ENCODE measurements at places on chromosomes 1 and 21.

GRCh38 chr21:45264912-45265515 lies 22.7 kb downstream of the POFUT2 start:
- DNase-seq: no peak

DNA sequence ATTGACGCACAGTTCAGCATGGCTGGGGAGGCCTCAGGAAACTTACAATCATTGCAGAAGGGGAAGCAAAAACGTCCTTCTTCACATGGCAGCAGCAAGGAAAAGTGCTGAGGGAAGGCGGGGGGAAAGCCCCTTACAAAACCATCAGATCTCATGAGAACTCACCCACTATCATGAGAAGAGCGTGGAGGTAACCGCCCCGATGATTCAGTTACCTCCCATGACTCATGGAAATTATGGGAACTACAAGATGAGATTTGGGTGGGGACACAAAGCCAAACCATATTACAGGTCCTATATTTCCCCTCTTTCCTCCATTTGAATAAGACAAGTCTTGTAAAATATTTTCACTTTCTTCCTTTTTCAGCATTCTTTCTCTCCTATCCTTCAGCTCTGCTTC lies 7.7 kb upstream of the TTLL7 start:
- DNase-seq: no peak

DNA sequence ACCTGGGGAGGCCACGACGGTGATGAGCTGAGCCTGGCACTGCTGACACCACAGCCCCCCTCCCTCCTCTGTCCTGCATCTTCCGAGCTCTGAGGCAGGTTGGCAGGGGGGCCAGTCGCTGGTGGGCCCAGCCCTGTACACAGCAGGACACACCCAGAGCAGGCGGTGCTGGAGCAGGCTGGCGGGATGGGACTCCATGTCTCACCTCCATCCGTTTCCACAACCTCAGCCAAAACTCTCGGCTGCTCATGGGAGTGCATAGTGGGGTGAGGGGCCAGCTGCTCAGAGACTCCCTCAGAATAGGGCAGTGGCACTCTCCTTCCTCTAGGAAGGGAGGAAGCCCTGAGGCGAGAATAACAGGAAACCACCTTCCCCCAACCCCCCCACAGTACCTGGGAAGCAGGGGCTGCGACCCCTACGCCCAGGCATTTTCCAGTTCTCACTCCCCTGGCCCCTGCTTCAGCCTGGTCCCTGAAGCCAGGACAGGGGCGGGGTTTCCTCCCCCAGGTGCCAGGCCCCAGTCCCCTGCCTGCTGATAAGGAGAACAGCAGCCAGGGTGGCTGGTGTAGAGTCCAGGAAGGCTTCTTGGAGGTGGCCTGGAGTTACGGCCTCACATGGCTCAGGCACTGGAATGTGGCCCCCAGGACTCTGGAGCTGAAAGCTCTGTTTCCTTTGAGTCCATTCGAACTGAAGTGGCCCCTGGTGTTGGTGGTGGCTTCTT lies 3.2 kb upstream of the IBA57 start:
- no peak for DNase-seq

- DNase-seq: no peak
Measured at GRCh38 chr1:227417756-227418480, 99.6 kb upstream of the CDC42BPA start.

- DNase-seq: no peak
Measured at GRCh38 chr21:14084701-14085100, 126.1 kb downstream of the LIPI start.

DNA sequence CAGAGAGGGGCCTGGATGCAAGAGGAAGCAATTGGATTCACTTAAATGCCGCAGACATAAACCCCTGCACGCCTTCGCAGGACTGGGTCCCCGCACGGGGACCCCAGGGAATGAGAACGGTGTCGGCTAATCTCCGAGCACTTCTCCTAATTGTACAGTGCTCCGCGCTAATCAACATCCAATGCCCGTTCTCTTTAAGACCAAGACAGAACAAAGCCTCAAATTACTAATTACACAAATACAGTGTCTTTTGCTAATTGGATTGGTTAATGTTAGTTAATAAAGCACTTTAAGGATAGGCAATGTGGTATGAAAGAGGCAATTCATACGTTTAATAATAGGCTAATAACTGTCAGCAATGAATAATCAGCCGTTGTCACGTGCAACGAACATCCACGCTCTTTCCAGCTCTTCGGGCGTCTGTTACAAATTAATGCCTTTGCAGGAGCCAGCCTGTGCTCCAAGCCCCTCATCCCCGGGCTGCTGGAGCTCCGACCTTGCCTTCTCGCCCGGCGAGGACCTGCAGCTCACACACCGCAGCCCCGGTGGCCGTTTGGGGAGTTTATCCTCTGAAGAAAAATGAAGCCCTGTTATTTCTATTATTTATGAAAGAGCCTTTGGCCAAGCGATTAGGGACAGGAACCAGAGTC lies 157.8 kb downstream of the PRDM16 start:
- DNase-seq: no peak

- no peak for DNase-seq
Measured at GRCh38 chr1:93140106-93140505, 40.1 kb downstream of the TMED5 start.

GRCh38 chr1:230548997-230549396 lies 93.3 kb upstream of the COG2 start:
- DNase-seq: no peak

All from AG04450 (cell line).